Breast epithelium (tissue), 4 donors: ENCODE measurements at places on chromosomes 6 and 20. TPM values are rescaled to one million over a fixed set of nuclear protein-coding genes. Genes with fewer than 3 reads are reported as not detected.

GRCh38 chr6:157068691-157069324 is 254.5 kb downstream of the TMEM242 start:
- no peak for DNase-seq

DNA sequence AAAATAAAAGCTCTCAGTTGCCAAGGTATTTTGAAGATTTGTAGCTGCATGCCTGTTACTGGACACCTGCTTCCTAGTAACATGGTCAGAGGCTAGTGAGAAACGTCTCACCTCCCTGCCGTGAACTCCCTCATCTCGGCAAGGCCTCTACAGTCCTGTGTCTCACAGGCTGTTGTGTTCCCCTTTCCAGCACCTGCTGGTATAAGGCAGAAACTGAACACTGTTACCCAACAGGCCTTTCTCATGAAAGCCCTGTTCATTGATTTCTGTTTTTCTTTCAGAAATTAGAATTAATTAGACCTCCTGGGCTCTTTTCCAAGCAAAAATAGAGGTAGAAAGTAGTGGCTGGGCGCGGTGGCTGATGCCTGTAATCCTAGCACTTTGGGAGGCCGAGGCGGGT is 17.6 kb upstream of the SRSF3 start:
- DNase-seq, result no peak

DNA sequence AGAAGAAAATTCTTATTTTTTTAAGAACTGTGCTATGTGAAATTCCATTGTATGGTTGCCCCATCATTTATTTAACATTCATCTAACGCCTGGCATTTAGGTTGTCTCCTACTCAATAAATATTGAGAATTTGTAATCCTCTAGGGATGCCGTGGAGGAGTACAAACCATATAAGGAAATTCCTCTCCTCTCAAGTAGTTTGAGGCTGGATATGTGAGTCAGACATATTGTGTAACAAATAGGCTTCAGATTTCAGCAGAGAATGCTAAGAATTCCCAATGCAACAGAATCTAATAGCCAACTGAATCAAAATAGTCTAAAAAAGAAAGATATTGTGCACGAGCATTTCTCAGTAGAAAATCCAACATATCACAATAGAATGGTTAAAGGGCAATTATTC is 174.7 kb downstream of the OTOR start:
- DNase-seq, result no peak

DNA sequence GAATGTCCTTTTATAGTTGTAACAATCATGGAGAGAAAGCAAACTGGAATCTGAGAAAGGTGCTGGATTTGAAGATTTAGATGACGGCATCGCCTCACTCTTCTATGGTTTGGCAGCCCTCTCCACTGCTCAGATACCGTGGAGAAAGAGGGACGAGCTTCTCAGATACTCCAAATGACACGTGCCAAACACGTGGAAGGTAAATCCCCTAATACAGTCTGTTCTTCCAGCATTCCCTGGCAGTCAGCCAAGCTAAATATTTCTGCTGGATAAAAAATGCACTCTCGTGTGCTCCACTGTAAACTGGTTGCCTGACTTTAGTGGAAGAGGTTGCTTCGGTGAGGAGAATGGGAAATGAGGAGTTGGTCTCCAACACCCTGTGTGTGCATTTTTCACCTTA is 16.7 kb upstream of the PRDM1 start:
- DNase-seq, result no peak

DNA sequence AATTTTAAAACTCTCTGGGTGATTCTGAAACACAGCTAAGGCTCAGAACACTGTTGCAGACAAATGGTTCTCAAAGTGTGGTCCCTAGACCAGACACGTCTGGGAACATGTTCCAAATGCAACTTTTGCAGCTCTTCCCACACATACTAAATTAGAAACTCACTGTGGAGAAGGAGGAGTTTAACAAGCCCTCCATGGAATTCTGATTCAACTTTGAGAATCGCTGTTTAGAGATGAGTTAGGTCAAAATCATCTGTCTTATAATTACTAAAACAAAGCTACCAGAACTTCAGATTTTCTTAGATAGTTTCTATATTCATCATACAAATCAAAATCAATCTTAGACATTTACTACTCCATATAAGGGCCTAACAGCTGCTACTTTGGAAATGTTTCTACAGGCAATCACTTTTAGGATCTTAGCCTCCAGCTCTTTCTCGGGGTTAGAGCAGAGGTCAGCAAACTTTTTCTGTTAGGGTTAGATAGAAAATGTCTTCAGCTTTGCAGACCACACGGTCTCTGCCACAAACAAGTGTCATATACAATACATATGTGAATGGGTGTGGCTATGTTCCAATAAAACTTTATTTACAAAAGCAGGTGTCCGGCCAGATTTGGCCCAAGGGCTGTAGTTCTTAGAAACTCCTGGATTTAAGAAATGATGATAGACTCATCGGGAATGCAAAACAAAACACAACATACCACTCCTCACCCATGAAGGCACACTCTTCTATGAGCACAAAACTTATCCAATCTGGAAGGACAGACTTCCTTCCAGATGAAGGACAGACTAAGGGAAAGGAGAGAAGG is 50.0 kb upstream of the ARHGAP18 start:
- DNase-seq, result no peak

DNA sequence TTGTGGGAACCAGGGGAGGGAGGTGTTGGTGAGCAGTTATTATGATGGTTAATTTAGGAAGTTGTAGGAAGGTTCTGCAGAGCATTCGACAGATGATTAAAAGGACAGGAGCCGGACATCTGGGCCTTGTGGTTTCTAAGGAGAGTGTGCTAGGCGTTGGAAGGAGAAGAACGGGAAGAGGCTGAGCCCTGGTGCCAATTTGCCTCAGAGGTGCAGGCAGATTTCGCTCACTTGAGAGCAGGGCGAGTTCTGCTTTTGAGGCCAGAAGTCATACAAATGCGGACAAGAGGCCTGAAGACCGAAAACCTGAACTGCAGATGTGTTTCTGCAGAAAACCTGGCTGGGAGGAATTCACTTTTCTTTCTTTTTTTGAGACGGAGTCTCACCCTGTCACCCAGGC is 30.5 kb upstream of the RPS6KA2 start:
- no peak for DNase-seq

DNA sequence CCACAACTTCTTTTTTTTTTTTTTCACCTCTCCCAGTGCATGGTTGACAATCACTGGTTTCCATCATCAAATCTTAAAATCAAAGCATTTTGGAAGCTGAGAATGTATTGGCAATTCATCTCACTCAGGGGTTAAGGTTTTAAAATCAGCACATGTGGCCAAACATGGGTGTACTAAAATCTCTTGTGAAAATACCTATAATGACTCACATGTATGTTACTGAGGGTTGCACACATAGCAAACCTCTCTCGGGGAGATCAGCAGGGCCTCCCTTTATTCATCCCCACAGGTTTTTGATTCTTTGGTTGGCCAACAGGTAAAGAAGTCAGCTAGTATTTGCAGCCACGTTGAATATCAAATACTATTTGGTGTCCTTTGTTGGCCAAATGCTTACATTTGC is 44.3 kb upstream of the OCSTAMP start:
- DNase-seq, result no peak

GRCh38 chr6:89348372-89348771 is 4.2 kb downstream of the UBE2J1 start:
- DNase-seq, result no peak

- no peak for DNase-seq
These were observed 521.1 kb downstream of the UTRN start for GRCh38 chr6:144806222-144806621.

DNA sequence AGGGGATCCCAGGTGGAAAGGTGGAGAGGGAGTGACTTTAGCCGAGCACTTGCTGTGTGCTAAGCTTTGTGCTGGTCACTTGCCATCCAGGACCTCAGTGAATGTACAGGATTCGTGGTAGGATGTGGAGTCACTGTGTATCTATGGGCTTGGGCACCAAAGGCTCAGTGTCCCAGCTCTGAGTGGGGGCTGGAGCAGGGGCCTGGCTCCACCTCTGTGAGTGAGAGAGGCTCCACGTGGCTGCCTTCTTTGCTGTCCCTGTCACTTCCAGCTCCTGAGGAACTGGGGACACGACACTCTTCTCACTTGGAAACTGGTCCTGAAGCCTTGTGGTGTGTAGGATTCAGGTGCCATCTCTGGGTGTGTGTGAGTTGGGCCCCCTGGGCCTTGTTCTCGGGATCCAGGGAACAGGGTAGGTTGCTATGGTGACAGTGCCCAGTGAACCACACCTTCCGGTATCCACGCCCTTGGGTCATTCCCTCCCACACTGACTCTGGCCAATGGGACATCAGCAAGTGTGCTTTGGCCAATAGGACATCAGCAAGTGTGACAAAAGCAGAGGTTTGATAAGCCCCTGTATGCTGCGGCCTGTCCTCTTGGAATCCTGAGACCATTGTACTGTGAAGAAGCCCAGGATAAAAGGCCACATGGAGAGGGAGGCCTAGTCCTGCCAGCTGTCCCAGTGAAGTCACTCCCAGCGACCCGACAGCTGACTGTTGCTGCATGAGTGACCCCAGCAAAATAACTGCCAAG is 87.7 kb downstream of the CDH22 start:
- no peak for DNase-seq

- no peak for DNase-seq
These were observed 14.5 kb downstream of the TCF15 start for GRCh38 chr20:595330-596308.

GRCh38 chr6:32991972-32992371 is 17.4 kb downstream of the HLA-DOA start:
- no peak for DNase-seq

GRCh38 chr20:35660122-35660937 is 4.4 kb downstream of the CPNE1 start:
- no peak for DNase-seq

DNA sequence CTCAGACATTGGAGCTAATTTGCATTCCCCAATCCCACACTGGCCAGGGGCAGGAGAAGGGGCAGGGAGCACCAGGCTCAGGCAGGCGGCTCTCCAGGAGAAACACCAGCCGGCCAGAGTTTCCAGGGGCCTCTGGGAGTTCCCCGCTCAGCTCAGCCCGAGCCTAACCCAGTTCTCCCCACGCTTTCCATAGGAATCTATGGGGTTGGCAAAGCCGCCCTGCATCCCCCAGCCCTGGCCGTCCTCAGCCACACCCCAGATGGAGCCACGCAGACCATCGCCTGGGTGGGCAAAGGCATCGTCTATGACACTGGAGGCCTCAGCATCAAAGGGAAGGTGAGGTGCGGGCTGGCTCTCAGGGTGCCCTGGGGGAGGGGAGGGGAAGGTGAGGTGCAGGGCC is 8.2 kb downstream of the NPEPL1 start:
- no peak for DNase-seq

GRCh38 chr6:106883808-106884262 is 90.7 kb downstream of the CD24 start:
- no peak for DNase-seq

- no peak for DNase-seq
These were observed 175.5 kb downstream of the RFPL4B start for GRCh38 chr6:112522587-112522986.

DNA sequence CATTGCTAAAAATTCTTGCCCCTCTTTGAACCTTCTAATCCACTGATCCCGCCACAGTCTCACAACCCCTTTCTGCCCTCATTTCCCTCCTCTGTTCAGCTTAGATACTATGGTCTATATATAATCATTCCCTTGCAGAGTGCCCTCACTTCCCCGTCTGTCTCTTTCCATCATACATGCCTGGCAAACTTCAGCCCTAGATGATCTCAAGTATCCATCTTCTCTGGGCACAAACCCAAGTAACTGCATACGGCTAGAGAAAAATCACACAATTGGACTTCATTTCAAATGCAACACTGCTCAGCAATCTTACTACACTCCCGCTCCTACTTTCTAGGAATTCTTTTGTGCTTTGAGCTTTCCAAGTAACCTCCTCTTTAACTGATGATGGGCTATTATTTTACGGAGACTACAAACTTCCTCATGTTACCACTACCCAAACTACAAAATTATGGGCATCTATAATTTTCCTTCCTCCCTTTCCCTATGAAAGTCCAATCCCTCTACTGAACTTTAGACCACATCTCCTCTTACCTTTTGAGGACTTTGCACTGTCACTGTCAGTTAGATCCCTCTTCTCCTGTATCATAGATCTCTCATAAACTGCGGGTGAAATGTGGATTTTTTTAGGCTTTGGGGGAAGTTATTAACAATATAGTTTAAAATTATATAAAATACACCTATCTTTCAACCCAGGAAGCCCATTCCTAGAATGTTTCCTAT is 135.6 kb downstream of the BTBD9 start:
- no peak for DNase-seq

DNA sequence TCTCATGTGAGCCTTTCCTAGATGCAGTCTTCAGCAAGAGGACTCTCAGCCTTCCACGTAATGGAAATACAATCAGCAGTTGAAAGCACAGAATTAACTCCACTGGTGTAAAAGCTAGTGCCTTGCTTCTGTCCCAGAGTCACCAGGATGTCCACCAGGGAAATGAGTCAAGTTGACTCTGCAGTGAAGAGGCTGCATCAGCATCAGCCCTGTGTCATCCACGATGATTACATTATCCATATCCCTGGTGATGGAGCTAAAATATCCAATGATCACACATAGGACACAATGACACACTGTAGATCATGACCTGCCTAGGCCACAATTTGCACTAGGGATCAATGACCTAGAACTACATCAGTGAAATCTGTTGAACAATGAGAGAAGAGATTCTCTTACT is 262.4 kb downstream of the ERMARD start:
- DNase-seq, result no peak

DNA sequence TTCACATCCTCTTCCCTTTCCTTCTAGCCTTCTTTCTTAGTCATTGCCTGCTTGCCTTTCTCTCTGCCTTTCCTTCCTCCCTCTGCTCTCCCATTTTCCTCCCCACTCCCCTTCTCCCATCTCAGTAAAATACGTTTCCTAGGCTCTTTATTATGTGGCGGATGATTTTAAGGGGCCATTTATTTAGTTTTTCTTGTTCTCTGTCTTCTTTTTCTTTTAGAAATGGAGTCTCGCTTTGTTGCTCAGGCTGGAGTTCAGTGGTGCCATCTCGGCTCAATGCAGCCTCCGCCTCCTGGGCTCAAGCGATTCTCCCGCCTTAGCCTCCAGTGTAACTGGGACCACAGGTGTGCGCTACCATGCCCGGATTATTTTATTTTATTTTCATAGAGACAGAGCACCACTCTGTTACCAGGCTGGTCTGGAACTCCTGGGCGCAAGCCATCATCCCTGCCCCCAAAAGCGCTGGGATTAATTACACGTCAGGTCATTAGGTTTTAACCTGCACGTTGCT is 1.5 kb downstream of the MTHFD1L start:
- no peak for DNase-seq

- DNase-seq, result no peak
These were observed 390.2 kb upstream of the FLRT3 start for GRCh38 chr20:14727485-14728150.

DNA sequence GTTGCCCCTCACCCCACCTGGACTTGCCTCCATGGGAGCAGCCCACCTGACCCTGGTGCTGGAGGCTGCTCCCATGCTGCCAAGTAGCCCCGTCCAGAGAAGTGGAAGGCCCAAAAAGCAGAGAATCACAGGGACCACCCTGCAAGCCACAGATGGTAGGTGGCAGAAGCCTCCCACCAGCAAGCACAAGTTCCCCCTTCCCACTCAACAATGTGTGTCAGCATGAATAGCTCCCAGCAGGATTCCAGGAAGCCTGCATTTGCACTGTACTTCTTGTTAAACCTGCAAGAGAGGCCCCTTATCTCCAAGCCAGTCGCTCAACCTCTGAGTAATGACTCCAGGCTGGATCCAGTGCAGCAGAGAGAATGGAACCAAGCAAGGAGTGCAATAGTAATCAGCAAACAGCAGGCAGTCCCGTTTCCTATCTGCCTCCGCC is 180.8 kb upstream of the CST7 start:
- peak; percentile 15 for DNase-seq

Gene C20orf144
- total RNA-seq, result 0.29 TPM

Gene SLC32A1
- total RNA-seq, result not detected

Gene TRIM10
- total RNA-seq, result not detected

Gene OR2H2
- not detected for total RNA-seq
